ENCODE measurements at places on chromosomes 1 and 21. TPM values are rescaled to one million over a fixed set of nuclear protein-coding genes. Genes with fewer than 3 reads are reported as not detected.

Gene PTAFR
- 2.2 TPM for total RNA-seq

- no peak for DNase-seq
Measured at GRCh38 chr1:35535243-35535642, 22.0 kb downstream of the KIAA0319L start.

GRCh38 chr1:81437213-81437612 is 363.5 kb upstream of the ADGRL2 start:
- DNase-seq = no peak

Gene RYR2
- not detected for total RNA-seq

GRCh38 chr1:234499119-234499942 is 20.4 kb upstream of the TARBP1 start:
- DNase-seq = peak; percentile 78

Gene ARID4B
- total RNA-seq = 78.5 TPM

Gene ANGPTL3
- not detected for total RNA-seq

All from activated B cell treated with CpG ODN at 0.5 μM for 24 hours (primary cell).